SK-N-SH treated with all-trans-retinoic acid at 6 μM for 48 hours (cell line): ENCODE measurements at places on chromosomes 12 and 14.

DNA sequence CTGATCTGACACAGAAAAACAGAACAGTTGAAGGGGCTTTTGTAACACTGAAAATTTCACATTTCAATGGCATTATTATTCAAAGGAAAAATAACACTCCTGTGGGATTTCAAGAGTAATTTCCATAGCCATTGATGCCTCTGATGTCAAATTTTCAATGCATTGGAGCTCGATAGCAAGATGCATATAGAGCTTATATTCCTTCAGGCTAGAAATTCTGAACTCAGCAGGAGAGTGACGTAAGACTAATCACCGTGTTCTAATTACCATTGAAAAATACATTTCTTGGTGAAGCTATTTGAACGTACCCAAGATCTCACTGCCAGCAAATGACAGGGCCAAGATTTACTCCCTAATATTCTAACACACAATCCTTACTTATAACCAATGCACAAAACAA is 854.1 kb upstream of the TMEM132C start:
- no peak for ATAC-seq

GRCh38 chr12:52873513-52873831 is 24.7 kb upstream of the KRT78 start:
- no peak for ATAC-seq

GRCh38 chr14:44564908-44565307 is 57.8 kb upstream of the FSCB start:
- no peak for ATAC-seq

DNA sequence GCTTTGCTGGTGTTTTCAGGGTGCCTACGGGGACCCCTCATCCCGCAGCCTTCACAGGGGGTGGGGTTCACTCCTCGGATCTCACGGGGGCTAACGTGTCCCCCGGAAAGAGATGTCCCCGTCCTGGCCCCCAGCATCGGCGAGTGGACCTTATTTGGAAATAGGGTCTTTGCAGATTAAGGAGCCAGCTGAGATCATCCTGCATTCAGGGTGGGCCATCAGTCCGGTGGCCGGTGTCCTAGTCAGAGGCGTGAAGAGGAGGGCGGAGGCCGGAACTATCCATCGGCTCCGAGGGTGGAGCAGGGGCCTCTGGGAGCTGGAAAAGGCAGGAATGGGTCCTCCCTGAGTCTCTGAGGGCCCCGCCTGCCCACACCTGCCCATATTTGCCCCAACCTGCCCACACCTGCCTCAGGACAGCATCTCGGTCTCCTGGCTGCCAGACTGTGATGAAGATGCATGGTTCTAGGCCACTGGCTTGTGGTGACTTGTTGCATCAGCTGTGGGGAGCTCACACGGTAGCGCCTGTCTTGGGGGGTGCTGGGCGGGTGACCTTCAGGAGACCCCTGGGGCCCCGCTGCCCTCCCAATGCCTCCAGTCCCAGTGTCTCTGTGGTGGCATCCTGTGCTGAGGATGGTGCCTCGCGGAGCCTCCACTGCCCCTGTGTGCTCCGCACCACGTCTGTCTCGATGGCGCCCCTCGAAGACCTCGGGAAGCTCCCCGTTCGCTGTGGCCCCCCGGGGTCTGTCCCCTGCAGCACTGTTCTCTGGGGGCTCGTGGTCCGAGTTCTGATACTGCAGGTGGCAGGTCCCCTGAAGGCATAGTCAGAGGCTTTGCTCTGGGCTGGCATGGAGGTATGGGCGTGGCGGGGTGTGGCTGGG is 14.7 kb downstream of the NOC4L start:
- no peak for ATAC-seq

- no peak for ATAC-seq
These were observed 7.5 kb downstream of the CAMKK2 start for GRCh38 chr12:121288986-121289385.

- ATAC-seq, result no peak
These were observed 17.2 kb upstream of the PSMC1 start for GRCh38 chr14:90239139-90239538.

GRCh38 chr14:93880021-93880820 is 46.9 kb upstream of the FAM181A start:
- ATAC-seq, result no peak

DNA sequence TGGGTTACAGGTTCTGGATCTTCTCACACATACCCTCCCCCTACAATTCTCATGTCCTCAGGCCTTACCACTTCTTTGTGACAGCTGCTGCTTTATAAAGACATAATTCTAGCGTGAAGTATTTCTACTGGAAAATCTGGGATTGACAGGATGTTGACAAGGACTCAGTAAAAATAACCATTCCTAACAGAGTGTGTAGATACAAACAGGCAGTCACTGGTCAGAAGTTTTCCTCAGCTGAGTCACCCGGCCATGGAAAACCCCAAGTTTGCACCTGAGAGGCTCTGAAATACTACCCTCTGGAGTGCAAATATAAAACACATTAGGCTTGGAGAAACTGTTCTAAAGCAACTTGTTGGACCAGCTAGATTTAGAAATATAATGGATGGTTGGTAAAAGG is 54.4 kb downstream of the SPPL3 start:
- peak; percentile 82 for ATAC-seq

DNA sequence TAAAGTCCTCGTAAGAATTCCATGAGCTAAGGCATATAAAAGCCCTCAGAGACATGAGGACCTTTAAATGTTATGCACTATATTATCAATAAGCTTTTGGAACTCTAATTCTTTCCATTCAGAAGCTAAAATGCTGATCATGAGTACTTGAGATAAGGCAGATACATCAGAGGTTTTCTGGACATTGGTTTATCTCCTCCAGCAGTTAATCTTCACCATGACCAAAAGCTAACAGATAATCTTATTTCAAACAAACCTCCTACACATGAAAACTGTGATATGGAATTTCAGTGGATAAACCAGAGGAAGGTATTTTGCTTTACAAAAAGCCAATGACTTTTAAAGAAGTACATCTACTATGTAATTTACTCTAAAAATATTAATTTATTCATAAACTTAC is 97.9 kb upstream of the BBS10 start:
- no peak for ATAC-seq

DNA sequence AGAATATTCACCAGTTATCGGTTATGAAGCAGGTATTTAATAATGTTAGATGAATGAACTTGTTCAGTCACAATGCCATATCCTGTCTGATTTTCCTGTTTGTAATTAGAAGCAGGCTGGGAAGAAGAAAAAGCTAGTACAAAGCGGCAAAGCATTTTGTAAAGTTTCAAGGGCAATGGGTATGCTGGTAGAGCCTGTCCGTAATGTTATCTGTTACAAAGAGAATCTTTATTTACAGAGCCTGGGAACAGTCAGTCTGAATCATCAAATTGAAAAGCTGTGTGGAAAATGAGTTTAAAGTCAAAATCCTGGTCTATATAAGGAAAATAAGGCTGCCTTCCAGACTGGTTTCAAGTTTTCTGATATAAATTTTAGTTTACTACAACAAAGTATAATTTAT is 40.5 kb downstream of the PARP11 start:
- no peak for ATAC-seq

- ATAC-seq, result no peak; the same call in 1 of the 3 replicates
These were observed 70.9 kb downstream of the KITLG start for GRCh38 chr12:88509347-88509746.

GRCh38 chr12:66002812-66003211 is 127.7 kb downstream of the LLPH start:
- peak; percentile 44; the same call in 2 of the 3 replicates for ATAC-seq

DNA sequence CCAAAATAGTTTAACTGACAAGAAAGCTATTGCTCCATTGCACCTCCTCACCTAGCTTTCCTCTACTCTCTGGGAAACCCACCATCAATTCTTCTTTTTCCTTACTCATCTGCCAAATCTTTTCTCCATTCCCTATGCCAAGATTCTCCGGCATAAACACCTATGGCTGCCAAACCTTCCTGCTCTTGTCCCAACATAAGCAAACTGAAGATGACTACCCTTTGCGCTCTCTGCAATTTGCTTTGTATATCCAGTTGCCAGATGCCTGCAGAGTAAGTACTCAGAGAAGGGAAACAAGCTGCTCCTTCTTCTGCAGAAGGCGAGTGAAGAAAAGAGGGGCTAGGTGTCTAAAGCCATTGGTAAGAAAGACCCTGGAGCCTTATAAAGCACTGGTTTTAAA is 11.5 kb downstream of the PTGER2 start:
- ATAC-seq, result no peak
